ENCODE measurements at places on chromosomes 5 and 9.
A peak's percentile ranks its signal among the peaks of the same experiment; 100 is the strongest.

DNA sequence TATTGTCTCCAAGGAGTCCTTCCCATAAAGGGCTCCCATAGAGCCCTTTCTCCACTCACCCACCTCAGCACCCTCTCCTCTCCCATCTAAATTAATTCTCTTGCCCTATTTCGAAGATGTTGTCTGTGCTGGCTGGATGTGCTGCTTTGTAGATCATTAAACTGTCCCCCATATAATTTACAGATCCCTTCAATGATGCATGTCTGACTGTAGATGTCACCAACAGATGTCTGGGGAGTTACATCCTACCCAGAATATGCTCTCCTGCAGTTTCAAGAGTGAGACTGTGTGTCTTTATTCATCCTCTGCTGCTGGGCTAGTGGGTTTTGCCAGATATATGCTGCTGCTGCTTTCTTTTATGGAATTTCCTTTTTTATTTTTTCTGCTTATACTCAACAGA lies 351.2 kb downstream of the MLLT3 start:
- no peak for DNase-seq
- H3K36me3 ChIP-seq, result no peaks in the 10 kb centered on the region
- no peak overlapping the region for H3K27ac ChIP-seq
- H3K4me3 ChIP-seq, result no peak overlapping the region
- H3K27me3 ChIP-seq, result no peaks in the 10 kb centered on the region

GRCh38 chr9:99066571-99066970 lies 38.3 kb upstream of the TGFBR1 start:
- no peak overlapping the region for H3K27ac ChIP-seq
- no peaks in the 10 kb centered on the region for H3K4me1 ChIP-seq
- no peak for DNase-seq

GRCh38 chr5:34580983-34581382 lies 75.1 kb upstream of the RAI14 start:
- H3K27me3 ChIP-seq, result no peaks in the 10 kb centered on the region
- DNase-seq, result no peak
- H3K4me1 ChIP-seq, result no peaks in the 10 kb centered on the region
- H3K4me3 ChIP-seq, result no peak overlapping the region
- H3K36me3 ChIP-seq, result no peaks in the 10 kb centered on the region

DNA sequence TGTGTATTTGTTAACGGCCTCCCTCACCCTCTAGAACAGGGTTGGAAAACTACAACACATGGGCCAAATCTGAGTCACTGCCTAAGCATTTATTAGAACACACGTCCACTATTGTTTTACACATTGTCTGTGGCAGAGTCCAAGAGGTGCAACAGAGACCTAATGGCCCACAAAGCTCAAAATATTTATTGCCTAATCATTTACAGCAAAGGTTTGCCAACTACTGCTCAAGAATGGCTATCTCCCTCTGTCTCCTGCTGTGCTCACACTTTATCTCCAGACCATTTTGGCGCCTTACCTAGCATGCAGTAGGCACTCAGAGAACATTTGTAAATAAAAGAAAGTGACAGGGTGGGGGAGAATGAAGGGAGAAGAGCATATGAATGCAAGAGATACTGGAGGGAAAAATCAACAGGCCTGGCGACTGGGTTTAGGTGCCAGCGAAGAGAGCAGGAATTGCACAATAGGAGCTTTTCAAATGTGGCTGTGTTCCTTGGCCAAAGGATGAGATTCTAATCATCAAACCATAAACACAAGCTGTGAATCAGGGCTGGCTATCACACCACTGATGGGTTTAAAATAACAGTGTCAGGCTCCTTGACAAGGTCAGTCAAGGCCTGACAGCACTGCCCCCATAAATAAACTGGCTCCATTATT lies 80.3 kb downstream of the EPB41L4A start:
- peak overlapping the region; percentile 53 for H3K27ac ChIP-seq
- no peaks in the 10 kb centered on the region for H3K36me3 ChIP-seq
- no peak for DNase-seq
- no peaks in the 10 kb centered on the region for H3K27me3 ChIP-seq
- peaks cover 32% of the 10 kb centered on the region for H3K4me1 ChIP-seq
- no peak overlapping the region for H3K4me3 ChIP-seq

- no peaks in the 10 kb centered on the region for H3K36me3 ChIP-seq
- no peak overlapping the region for H3K27ac ChIP-seq
- H3K4me1 ChIP-seq, result no peaks in the 10 kb centered on the region
- no peaks in the 10 kb centered on the region for H3K27me3 ChIP-seq
- no peak for DNase-seq
- no peak overlapping the region for H3K4me3 ChIP-seq
Measured at GRCh38 chr5:6910950-6911349, 197.7 kb downstream of the TENT4A start.

- peaks cover 24% of the 10 kb centered on the region for H3K4me1 ChIP-seq
- no peaks in the 10 kb centered on the region for H3K36me3 ChIP-seq
- H3K4me3 ChIP-seq, result peak overlapping the region; percentile 33
- no peak for DNase-seq
- H3K27me3 ChIP-seq, result peaks cover 6% of the 10 kb centered on the region
- no peak overlapping the region for H3K27ac ChIP-seq
Measured at GRCh38 chr5:73298772-73299630, 126.0 kb downstream of the TMEM174 start.

- H3K27ac ChIP-seq, result no peak overlapping the region
- no peaks in the 10 kb centered on the region for H3K36me3 ChIP-seq
- H3K27me3 ChIP-seq, result no peaks in the 10 kb centered on the region
- peaks cover 19% of the 10 kb centered on the region for H3K4me1 ChIP-seq
- H3K4me3 ChIP-seq, result no peak overlapping the region
Measured at GRCh38 chr5:158384535-158385481, 525.9 kb upstream of the CLINT1 start.
